ENCODE measurements at places on chromosomes 7 and 10.

GRCh38 chr10:111840546-111840945 is 343.0 kb downstream of the GPAM start:
- no peak for DNase-seq

DNA sequence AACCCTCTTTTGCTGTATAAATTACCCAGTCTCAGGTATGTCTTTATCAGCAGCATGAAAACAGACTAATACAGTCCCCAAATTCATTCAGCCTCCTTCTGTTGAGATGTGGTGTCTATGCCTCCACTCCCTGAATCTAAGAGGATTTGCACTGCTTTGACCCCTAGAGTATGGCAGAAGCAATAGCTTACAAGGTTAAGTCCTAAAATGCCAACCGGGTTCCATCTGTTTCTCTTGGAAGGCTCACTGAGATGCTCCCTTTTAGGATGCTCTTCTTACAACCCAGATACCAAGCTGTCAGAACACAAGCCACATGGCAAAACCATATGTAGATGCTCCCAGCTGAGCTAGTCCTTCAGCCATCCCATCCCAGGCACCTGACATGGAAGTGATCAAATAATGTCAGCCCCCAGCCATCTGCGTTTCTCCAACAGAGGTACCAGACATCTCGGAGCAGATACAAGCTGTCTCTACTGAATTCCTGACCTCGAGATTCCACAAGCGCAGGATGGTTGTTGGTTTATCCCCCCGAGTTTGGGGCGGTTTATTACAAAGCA is 20.2 kb downstream of the CALN1 start:
- DNase-seq, result no peak

GRCh38 chr7:158536871-158537515 is 50.6 kb downstream of the PTPRN2 start:
- DNase-seq, result no peak

- no peak for DNase-seq
These were observed 538.6 kb upstream of the POT1 start for GRCh38 chr7:125467996-125468854.

DNA sequence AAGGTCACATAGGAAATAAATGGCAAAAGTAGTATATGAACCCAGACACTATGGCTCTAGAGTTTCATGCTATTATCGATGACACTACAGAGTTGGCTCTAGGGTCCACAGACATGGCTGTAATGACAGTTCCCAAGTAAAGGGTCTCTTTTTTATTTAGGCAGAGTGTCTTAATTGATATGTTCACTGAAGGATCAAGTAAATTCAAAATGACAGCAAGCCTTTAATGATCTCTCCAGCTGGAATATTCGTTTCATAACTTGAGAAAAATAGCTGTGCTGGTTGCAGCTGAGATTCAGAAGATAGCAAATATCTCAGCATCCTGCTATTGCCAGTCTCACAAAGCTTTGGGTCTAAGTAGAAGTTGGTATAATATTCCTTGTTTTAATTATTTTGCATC is 333.6 kb upstream of the MAGI2 start:
- no peak for DNase-seq

DNA sequence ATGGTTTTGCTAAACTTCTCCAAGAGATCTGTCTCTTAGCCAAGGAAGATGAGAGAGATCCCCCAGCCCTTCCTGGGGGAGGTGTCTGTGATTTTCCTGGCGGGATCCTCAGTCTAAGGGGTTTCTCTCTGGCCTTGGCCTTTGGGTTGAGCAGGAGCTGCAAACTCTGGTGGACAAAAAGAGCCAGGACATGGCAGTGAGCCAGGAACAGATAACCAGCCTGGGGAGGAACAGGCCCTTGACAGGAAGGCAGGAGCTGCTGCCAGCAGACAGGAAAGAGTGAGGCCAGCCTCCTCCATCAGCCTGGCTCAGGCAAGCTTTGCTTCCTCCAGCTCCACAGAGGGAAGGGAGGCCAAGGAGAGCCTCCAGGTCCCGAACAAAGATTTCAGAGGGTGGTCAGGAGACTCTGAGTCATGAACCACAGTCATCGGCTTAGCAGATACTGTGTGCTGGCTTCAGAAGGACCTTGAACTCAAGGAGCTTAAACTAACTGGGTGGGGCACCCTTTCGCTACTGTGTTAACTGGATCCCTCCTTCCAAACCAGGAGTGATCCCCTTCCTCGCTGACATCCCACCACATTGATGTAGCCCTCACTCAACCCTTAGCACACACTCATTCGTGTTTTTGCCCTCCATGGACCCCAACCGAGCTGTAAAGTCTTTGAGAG is 34.7 kb downstream of the DDIT4 start:
- no peak for DNase-seq

GRCh38 chr10:116160271-116160670 is 112.7 kb downstream of the GFRA1 start:
- no peak for DNase-seq

DNA sequence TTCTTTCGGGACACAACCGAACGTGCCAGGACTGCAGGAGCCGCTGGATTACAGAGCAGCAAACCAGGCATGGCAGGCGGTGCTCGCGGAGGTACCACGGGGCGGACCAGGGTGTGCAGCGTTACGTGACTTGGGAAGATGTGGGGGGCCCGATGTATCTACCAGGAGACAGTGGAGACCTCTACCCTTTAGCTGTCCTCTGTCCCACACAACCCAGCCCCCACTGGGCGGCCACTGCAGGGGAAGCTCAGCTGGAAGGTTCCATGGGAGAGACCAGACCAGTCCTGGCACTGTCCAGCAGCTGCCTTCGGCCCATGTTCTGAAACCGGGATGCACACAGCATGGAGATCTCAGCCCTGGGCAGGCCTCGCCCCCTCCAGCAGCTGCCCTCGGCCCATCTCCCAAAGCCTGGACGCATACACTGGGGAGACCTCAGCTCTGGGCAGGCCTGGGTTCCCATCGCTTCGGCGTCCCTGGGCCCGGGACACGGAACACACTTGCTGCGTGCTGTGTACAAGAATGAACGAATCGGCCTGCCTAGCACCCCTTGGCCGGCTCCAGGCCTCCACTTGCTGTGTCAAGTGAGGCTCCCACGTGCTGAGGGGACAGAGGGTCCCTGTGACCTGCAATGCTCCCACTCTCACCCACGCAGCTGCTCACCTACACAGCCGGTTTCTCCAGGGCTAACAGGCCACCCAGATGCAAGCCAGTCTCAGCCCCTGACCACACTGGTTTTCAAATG is 177.4 kb downstream of the ELFN1 start:
- no peak for DNase-seq

DNA sequence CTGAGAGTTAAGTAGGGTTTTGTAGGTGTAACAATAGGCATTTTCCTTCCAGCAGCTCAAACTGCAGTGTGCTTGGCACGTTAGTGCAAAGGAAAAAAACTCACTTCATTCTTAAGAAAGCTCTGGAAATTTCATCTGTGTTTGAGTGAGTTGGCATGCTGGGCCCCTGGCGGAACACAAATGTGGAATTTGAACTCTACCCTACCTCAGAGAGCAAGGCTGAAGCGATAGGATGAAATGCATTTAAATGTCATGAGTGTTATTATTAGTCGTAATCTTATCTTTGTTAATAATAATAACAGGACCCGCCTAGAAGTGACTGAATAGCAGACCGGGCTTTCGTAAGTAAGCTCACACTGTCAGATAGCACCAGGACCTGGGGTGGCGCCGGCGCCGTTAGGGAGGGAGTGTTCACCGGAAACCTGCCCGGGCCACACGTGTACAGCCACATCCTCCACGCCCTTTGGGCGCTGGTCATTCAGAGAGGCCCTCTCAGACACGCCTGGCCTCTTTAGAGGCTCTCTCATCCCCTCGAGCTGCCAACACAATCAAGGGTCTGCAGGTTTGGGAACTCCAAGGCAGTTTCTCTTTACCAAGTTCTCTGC is 63.5 kb downstream of the GRK5 start:
- no peak for DNase-seq

DNA sequence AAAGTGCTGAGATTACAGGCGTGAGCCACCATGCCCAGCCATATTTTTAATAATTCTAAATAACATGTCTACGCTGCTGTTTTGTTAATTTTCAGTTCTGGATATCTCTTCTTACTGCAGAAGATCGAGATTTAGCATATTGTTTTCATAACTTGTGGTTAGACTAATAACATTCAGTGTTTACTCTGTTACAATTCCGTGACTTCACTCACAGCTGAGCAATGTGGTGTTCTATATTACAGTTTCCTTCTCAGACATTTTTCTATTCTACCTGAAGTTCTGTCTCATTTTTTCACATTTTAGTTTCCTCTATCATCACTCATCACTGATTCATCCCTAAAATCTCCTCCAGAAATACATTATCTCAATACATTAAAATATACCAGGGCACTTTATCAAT is 10.9 kb downstream of the RNF32 start:
- DNase-seq, result no peak

GRCh38 chr10:131655101-131655849 is 245.5 kb upstream of the PPP2R2D start:
- DNase-seq, result no peak

DNA sequence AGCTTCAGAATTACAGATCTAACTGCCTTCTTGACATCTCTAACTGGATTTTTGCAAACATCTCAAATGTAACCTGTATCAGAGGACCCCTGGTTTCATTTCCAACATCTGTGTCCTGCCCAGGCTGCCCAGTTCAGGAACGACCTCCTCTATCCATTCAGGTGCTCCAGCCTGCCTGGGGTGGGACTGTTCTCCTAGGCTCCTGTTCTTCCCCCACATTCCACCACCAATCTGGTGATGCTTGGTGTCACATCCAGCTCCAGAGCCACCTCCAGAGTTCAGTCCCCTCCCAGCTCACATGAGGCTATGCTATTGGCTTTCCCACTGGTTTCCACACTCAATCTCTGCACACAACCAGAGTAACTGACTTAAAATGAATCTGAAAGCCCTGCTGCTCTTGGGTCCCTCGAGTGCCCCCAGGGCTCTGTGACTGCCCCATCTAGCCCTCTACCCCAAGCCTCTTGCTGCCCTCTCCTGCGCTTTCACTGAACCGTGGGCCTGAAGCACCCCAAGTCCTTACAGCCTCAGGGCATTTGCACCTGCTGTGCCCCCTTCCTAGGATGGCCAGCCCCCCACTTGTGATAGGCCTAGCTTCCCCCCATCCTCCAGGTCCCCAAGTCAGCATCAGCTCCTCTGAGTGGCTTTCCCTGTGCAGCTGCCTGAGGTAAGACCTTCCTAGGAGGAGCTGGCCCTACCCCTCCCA is 46.1 kb downstream of the PPIF start:
- DNase-seq, result no peak

GRCh38 chr7:124697746-124698145 is 67.8 kb downstream of the GPR37 start:
- DNase-seq, result no peak

GRCh38 chr7:99392659-99393354 is 15.6 kb downstream of the PDAP1 start:
- peak; percentile 41 for DNase-seq

DNA sequence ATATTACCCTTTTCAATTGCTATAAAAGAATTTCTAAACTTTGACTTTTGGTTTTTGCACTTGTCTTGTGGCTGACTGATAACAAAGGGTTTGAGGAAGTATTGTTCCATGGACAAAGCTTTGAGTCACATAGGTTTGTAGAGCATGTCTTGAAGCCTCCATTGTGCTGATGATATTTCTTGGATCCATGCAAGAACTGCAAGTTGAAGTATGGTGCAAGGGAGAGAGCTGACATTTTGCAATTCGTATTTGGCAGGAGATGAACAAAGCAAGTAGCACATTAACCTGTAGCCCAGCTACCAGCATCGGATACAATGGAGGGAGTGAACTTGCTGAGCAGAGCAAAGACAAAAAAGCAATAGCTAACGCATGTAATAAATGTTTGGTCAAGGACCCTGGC is 23.4 kb downstream of the MGAM2 start:
- no peak for DNase-seq
